ENCODE measurements at places on chromosomes 1 and 21. TPM values are rescaled to one million over a fixed set of nuclear protein-coding genes. Genes with fewer than 3 reads are reported as not detected.

DNA sequence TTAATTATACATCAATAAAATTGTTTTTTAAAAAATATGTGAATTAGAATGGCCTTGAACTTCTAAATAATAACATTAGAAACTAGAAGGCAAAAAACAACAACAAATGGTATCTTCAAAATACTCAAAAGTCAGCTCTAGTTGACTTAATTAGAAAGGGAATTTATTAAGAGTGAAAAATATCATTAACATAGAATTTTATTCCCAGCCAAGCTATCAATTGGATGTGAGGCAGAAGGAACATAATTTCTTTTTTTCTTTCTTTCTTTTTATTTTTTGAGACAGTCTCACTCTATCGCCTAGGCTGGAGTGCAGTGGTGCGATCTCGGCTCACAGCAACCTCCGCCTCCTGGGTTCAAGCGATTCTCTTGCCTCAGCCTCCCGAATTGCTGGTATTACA lies 51.2 kb upstream of the CAPZB start:
- H3K27ac ChIP-seq = no peak overlapping the region
- H3K4me1 ChIP-seq = no peaks in the 10 kb centered on the region
- no peaks in the 10 kb centered on the region for H3K27me3 ChIP-seq
- H3K4me3 ChIP-seq = no peak overlapping the region

DNA sequence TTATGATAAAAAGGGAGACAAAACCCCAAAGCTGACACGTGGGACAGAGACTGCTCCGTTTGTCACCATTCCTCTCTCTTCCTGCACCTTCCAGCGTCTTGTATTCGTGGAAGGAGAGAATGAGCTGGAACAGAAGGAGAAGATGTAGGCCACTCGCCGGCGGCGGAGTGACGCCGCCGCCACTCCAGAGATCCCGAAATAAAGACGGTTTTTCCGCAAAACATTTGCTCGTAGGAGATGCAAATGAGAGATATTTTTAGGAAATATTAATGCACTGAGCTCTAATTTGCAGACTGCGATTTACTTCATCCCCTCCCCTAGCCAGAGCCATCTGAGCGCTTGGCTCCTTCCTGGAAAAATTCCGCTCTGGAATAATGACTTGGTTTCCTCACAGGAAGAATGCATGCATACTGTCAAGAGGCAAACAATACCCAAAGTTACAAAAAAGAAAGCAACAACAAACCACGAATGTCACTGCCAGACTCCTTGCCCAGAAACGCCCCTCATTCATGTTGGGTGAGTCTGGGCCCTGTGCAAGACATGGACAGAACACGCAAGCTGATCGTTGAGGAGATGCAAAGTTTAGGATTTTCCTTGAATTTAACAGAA lies 18.0 kb upstream of the ADARB1 start:
- no peaks in the 10 kb centered on the region for H3K36me3 ChIP-seq
- H3K27ac ChIP-seq = no peak overlapping the region
- H3K4me1 ChIP-seq = peaks cover 18% of the 10 kb centered on the region
- no peaks in the 10 kb centered on the region for H3K27me3 ChIP-seq
- DNase-seq = no peak

- H3K4me3 ChIP-seq = no peak overlapping the region
- no peaks in the 10 kb centered on the region for H3K27me3 ChIP-seq
- no peaks in the 10 kb centered on the region for H3K36me3 ChIP-seq
- no peak for DNase-seq
- H3K27ac ChIP-seq = no peak overlapping the region
- H3K4me1 ChIP-seq = no peaks in the 10 kb centered on the region
These were observed 931.7 kb upstream of the B3GALT2 start for GRCh38 chr1:194118086-194118485.

GRCh38 chr1:170157820-170158219 lies 12.1 kb downstream of the NTMT2 start:
- DNase-seq = no peak
- peaks cover 4% of the 10 kb centered on the region for H3K4me1 ChIP-seq
- no peak overlapping the region for H3K27ac ChIP-seq

DNA sequence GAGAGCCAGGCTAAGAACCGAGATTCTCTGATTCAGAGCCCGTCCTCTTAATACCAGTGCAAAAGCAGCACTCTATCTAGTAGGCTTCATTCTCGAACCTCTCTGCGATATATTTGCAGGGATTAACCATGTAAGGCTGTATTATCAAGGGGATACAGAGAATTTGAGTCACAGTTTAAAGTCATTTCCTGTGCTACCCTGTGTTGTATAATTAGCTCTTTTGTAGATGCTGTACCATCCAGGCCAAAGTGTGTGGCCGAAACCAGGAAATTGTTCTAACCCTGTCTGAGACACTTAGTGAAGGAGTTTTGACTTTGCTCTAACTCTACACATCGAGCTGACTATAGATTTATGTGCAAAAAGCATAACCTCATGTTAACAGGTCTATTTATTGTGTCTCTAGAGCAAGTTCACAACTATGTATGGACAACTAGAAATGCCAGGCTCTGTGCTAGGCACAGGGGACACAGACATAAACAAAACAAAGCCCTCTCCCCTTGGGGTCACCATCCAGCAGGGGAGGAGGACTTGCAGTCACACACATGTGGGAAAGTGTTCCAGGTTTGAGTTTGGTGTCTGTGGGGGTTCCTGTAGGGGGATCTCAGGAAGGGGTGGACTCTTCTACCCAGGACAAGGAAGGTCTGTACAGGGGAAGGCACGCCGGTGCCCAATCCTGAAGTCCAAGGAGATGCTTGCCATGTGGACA lies 182.2 kb downstream of the DHRS3 start:
- H3K4me1 ChIP-seq = peaks cover 33% of the 10 kb centered on the region
- H3K36me3 ChIP-seq = peaks cover 16% of the 10 kb centered on the region
- H3K27me3 ChIP-seq = no peaks in the 10 kb centered on the region
- peak overlapping the region; percentile 61 for H3K27ac ChIP-seq
- DNase-seq = no peak

The KRTAP21-2 gene
- not detected for total RNA-seq

The SERPINC1 gene
- total RNA-seq = not detected

DNA sequence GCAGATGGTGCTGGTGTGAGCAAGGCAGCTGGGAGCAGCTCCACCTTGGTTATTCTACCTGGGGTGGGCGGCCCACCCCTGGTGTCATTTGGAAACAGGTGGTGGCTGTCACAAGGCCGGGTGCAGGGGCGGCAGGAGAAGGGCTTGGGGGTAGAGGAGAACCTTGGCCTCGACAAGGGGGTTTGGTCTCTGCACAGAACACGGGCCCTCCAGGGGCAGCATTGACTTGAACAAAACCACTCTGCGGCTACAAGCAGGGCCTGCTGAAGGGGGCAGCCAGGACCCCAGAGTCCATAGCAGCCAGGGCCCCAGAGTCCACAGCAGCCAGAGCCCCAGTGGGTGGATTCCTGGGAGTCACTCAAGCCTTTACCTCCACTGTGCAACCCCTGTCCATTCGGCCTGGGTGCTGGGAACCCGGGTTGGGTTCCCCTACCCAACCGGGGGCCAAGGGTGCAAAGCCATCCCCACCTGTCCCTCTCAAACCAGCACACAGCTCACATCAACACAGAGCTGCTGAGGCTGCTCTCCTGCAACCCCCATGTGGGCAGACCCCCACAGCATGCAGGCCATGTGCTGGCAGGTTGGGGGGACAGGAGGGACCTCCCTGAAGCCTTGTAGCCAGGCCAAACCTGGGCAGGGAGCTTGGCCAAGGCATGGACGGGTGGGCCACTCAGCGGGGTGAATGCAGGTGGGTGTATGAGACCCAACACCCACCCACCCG lies 7.7 kb downstream of the TRIM11 start:
- DNase-seq = no peak
- H3K27me3 ChIP-seq = no peaks in the 10 kb centered on the region
- H3K4me3 ChIP-seq = no peak overlapping the region
- peaks cover under 1% of the 10 kb centered on the region for H3K4me1 ChIP-seq
- H3K27ac ChIP-seq = no peak overlapping the region

DNA sequence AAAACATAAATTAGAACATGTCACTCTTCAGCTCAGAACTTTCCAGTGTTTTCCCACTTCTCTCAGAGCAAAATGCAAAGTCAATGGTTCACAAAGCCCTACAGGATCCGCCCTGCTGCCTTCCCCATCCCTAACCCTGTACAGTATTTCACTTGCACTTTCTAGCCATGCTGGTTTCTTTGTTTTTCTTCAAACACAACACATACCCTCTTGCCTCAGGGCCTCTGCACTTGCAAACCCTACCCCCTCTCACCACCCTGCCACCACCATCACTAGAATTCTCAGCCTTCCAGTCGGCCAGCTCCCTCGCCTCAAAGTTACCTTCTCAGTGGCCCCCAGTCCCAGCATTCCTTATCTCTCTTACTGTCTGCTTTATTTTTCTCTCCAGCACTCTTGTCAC lies 17.6 kb downstream of the TEX35 start:
- no peak overlapping the region for H3K27ac ChIP-seq
- no peaks in the 10 kb centered on the region for H3K4me1 ChIP-seq
- no peak overlapping the region for H3K4me3 ChIP-seq
- no peaks in the 10 kb centered on the region for H3K27me3 ChIP-seq
- DNase-seq = no peak

Measured in psoas muscle (tissue), 8 donors.